ENCODE measurements at places on chromosomes 7 and 10.

GRCh38 chr10:44955413-44956070, 4.1 kb upstream of the RASSF4 start:
- DNase-seq = no peak

- no peak for DNase-seq
These were observed 18.2 kb downstream of the COL13A1 start for GRCh38 chr10:69819716-69820506.

- no peak for DNase-seq
These were observed 52.9 kb upstream of the SHH start for GRCh38 chr7:155864991-155865690.

GRCh38 chr7:17441557-17441956, 143.1 kb downstream of the AHR start:
- DNase-seq = no peak

- no peak for DNase-seq
These were observed at the start of gene KCNH2 for GRCh38 chr7:150978126-150978789. Gene KCNH2 (minus strand): TSS chr7:150978321. CDS start chr7:150977913, 408 bp downstream.

DNA sequence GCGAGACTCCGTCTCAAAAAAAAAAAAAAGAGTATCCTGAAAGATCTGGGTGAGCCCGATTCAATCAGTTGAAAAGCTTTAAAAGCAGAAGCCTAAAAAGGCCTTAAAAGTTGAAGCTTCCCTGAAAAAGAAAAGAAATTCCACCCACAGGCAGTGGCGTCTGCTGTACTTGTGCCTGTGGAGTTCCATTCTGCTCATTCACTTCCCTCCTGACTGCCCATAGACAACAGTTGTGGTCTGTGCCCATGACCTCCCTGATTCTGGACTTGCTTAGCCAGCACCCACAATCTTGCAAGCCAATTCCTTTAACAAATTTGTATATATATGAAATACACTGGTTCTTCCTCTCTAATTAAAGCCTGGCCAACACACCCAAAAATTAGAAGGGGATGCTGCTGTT, 141.7 kb downstream of the DLG5 start:
- no peak for DNase-seq

- DNase-seq = no peak
These were observed 39.9 kb downstream of the CCDC3 start for GRCh38 chr10:12961416-12962205.

DNA sequence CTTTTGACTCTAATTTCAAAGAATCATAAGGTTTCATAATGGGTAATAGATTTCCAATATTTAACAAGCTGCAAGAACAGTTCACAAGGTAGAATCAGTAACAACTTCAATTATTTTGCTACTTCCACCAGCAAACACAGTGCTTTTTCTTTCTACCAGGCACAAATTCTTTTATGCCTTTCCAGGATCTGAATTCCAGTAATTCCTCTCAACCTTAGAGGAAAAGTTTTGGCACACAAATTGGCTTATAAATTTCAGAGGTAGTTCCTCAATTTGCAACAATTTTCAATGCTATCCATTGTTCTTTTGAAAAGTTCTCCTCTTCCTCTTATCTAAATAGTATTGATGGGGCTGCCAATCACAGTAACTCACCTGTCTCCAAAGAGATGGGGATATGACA, 665.4 kb upstream of the PHF14 start:
- DNase-seq = no peak

DNA sequence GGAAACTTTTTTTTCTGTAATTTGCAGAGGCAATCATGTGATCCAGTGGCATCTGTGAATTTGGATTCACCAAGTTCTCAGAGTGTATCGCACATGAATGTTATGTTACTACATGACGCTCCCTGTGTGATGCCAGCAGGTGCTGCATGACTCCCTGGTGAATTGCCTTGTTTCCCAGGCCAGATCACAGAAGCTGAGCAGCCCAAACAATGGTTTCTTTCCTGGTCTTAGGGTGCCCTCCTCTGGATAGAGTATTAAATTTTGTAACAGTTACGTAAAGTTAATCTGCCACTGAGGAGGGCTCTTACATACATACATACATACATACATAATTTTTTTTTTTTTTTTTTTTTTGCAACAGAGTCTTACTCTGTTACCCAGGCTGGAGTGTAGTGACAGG, 3.6 kb downstream of the ZSCAN21 start:
- DNase-seq = no peak

- DNase-seq = no peak
These were observed 27.3 kb downstream of the AGAP3 start for GRCh38 chr7:151113344-151114150.

DNA sequence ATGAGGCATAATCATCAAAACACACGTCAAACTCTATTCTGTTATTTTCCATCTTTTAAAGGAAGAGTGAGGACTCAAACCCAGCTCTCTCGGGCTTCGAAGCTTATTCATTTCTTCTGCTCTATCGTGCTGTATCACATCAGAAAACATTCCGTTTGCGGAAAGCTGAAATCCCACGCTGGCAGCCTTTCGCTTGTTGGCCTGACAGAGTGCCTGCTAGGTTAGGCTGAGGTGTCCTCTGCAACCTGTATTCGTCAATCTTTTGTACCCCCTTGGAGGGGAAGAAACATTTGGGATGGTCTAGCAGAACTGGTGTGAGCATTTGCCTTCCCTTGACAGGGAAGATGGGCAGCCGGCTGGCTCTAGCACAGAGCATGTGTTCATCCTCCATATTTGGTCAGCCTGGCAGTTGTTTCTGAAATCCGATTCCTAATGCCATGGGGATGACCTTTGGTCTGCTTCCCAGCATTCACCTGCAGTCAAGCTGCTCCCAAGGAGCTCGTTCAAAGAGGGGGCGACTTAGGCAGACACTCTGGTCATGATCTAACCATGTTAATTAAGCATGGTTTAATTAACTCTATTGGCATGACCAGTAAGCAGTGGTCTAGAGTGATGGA, 55.2 kb downstream of the TACC2 start:
- no peak for DNase-seq

GRCh38 chr7:129779602-129780256, 168.2 kb downstream of the NRF1 start:
- no peak for DNase-seq

DNA sequence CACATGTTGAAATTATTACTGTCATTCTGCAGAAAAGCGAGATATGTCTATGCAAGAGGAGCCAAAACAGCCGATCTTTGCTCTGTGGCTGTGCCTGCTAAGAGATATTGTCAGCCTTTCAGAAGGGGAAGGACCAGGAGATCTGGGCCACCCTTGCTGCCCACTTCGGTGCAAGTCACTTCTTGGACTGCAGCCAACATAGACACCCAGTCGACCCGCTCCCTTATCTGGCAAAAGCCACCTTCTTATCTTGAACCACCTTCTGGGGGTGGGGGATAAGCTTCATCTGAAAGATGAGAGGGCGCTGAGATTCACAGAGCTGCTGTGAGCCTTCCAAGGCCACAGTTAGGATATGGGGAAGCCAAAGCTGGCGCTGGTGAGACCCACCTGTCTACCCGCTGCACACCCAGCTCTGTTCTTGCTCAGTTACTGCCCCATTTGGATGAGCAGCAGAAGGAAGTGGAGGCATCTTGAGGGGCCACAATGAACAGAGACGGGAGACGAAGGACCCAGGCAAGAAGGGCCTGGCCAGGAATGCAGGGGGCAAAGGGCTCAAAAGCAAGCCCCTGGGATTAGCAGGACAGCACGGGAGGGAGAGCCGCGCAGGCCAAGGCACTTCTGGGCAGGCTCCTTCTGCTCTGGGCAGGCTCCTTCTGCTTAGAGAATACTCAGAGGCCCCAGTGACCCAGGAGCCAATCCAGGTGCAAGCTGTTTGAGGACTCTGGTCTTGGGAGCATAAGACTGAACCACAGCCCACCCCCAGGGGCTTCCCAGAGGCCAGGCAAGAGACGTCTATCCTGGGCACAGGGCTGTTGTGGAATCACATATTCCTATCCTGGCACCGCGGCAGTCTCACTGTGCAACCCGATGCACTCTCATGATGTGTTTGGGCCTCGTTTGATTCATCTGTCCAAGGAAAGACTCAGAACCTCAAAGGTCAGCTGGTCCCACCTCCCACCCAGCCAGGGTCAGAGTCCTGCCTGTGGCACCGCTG, 38.4 kb upstream of the NPFFR1 start:
- no peak for DNase-seq

- no peak for DNase-seq
These were observed 36.5 kb upstream of the EEPD1 start for GRCh38 chr7:36116347-36117202.

GRCh38 chr7:93574646-93575554, at the start of gene CALCR:
Gene CALCR (minus strand): TSS chr7:93574724. CDS start chr7:93486981, 87,743 bp downstream.
- no peak for DNase-seq

GRCh38 chr7:155762036-155762435, 50.2 kb downstream of the SHH start:
- no peak for DNase-seq

DNA sequence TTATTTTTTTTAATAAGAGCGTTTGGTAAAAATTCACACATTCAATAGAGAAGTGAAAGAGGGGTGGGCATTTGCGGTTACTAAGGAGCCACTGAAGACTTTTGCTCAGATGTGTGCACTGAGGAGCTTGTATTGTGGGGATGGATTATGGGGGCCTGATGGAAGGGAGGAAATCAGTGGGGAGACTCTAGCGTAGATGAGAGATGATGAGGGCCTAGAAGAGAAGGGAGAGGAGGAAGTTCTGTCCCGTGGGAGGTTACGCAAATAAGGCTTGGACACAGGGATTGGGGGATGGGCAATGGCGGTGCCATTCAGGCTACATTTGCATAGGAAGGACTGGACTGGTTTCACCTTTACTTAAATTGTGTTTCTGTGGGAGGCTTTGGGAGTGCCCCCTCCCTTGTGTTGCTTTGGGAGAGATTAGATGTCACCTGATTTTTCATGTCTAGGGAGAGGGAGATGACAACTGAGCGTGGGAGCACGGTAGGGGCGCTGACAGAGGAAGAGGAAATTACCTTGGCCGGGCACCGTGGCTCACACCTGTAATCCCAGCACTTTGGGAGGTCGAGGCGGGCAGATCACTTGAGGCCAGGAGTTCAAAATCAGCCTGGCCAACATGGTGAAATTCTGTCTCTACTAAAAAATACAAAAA, 2.2 kb upstream of the HIP1 start:
- no peak for DNase-seq

- DNase-seq = no peak
These were observed 221.5 kb downstream of the ADAM12 start for GRCh38 chr10:126166797-126167196.

- DNase-seq = no peak
These were observed 77.9 kb downstream of the KIAA1549 start for GRCh38 chr7:138903186-138903820.

- DNase-seq = no peak
These were observed 61.5 kb downstream of the PTN start for GRCh38 chr7:137282043-137282442.

DNA sequence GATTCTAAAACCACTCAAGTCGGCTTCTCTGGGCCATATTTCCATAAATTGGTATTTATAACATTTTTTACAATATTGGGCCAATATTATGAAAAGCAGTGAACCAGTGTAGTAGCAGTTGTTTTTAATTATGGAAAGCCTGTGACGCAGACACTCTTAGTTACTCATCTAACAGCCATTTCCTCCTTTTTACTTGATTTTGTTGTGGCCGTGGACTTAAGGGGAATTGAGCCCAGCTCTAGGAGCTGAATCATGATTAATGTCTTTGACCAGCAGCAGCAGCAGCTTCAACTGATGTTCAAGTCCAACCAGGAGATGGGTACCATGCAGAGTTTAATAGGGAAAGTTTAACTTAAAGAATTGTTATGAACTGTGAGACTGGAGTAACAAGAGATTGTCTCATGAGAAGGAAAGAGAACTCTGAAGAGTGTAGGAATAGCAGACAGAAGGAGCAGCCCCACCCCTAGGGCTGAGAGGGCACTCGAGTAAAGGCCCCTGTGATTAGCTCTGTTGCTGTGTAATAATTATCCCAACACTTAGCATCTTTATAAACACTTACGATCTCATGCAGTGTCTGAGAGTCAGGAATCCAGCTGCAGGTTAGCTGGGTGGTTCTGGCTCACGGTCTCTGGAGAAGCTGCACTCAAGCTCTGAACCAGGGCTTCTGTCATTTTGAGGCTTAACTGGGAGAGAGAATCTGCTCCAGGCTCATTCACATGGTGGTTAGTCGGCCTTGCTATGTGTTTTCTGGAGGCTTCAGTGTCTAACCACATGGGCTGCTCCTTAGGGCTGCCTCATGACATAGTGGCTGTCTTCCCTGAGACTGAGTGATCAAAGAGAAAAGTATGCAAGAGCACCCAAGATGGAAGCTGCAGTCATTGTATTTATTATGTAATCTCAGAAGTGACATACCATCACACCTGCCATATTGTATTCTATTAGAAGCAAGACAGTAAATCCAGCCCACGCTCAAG, 4.6 kb downstream of the LANCL2 start:
- DNase-seq = no peak

DNA sequence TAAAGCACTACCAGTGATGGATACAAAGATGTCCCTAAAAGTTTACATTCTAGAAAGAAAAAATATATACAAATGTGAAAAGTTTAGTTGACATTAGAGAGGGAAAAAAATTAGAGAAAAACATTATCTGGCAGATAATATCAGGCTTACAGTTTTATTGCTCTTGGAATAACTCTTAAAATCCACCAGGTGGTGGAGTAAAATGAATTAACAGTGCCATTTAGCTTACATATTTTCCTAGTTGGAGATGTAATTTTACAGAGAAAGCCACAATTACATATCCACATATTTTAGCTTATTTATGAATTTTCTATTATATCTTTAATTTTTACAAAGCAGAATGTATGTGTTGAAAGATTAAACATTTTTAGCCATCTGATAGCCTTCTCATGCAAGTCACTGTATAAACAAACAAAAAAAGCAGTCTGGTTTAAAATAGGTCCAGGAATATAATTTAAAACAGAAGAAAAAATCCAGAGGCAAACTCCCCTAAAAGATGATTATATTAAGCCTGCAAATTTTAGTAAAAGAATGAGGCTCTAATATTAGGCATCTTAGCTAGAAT, 6.5 kb downstream of the CABCOCO1 start:
- no peak for DNase-seq

DNA sequence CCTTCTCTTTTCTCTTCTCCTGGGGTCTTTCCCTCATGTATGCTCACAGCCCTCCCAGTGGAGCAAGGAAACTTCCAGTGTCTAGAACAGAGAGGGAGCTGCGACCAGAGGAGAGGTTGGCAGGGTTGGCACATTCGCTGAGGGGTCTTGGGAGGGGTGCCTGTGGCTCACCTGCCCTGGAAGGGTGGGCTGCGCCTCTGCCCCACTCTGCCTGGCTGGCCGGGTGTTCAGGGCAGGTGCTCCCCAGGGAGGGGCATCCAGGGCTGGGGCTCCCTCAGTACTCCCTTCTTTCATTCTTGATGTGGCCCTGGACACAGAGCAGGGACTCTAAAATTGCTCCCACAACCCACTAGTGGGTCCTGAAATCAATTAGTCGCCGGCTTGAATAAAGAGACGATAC, 16.9 kb downstream of the SHH start:
- DNase-seq = no peak

DNA sequence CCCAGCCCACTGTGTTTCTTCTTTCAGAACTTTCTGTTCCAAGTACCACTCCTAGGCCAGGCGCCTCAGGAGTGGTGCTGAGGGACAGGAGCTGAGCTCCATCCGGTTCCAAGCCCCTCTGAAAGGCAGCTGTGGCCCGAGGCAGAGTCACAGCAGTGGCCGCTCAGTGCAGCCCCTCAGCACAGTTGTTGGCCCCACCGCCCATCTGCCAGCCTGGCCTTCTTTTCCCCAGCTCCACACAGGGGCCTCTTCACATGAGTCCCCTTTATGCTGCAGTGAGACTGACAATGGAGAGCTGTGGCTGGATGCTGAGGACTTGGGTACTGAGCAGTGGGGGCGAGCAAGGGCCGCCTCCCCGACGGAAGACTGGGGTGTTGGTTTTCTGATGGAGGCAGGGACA, 9.5 kb downstream of the BUD31 start:
- no peak for DNase-seq

All from GM18507 (cell line).